Activated CD8-positive, alpha-beta memory T cell treated with anti-CD3 and anti-CD28 coated beads for 36 hours (primary cell): ENCODE measurements at places on chromosomes 5 and 9. TPM values are rescaled to one million over a fixed set of nuclear protein-coding genes. Genes with fewer than 3 reads are reported as not detected.

ITGA1 gene
- total RNA-seq: 23.5 TPM

PCDHA9 gene
- not detected for total RNA-seq

EXOSC2 gene
- total RNA-seq: 96.3 TPM

EPB41L4B gene
- 0.44 TPM for total RNA-seq
